ENCODE measurements at places on chromosomes 2 and 18.

DNA sequence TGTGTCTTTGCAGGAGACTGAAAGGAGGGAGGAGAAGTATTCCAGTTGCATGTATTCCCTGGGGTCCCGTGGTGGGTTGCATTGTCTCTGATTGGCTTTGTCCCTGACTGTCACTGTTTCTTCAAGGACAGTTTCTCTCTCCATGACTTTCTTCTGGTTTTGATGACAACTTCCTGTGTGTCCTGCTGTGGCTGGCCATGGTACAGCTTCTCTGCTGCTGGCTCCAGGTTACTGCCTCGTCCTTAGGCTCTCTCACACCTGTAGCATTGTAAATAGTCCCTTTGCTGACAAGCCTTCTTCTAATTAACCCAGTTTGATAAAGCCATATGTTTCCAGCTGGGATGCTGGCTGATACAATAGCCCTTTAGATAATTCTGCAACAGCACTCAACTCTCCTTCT, 129.0 kb downstream of the LPIN1 start:
- DNase-seq, result no peak

GRCh38 chr2:240983361-240983995, 14.9 kb upstream of the SNED1 start:
- peak; percentile 37 for DNase-seq

- no peak for DNase-seq
These were observed 49.5 kb upstream of the ACAA2 start for GRCh38 chr18:49862656-49863385.

GRCh38 chr18:62897153-62897552, 181.8 kb downstream of the PHLPP1 start:
- no peak for DNase-seq

DNA sequence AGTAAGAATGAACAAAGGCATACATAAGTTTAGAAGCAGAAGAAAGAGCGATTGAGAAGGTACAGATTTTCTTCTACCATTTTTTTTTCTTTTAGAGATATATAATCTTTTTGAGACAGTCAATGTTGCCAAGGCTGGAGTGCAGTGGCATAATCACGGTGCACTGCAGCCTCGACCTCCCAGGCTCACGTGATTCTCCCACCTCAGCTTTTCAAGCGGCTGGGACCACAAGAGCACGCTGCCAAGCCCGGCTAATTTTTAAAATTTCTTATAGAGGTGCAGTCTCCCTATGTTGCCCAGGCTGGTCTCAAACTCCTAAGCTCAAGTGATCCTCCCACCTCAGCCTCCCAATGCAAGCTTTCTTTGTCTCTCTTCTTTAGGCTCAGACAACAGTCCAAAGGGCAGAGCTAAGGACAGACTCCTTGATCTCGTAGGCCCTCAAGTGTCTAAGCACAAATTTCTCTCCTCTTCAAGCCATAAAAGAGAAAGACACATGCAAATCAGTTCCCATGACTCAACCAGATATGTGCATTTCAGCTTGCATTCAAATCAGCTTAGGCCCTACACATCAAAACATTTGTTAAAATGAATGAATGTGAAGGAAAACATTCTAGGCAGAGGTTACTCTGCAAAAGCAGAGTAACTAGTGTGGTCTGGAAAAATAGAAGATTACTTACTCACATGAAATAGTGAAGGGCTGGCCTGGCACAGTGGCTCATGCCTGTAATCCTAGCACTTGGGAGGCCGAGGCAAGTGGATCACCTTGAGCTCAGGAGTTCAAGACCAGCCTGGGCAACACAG, 18.0 kb downstream of the ITSN2 start:
- DNase-seq, result no peak

DNA sequence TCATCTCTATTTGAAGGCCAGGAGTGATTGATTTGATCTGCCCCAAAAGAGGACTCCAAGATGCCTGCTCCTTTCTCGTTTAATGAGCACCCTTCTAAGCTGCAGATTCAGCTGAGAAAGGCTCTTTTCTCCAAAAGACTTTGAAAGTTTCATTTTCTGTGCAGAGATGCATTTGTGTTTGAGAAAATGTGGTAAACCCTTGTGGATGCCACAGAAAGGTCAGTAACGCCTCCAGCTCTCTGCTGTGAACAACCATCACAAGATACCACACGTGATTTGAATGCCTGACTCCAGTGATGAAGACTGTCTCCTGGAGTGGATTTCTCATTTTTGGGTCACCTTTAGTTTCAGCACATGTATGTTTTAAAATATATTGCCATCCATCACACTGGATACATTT, 35.0 kb upstream of the CCDC85A start:
- no peak for DNase-seq

DNA sequence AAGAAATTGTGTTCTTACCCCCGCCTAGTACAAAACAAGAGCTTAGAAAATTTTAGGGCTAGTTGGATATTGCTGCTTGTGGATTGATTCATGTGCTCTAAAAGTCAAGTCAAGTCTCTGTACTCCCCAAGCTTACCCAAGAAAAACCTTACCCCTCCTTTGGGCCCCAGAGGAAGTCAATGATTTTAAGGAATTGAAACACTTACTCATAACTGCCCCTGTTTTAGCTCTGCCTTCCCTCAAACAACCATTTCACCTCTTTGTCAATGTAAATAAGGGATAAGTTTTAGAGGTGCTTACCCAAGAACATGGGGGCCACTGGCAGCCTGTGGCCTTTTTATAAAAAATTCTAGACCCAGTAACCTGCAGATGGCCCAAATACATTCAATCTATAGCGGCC, 136.6 kb upstream of the RMP24 start:
- no peak for DNase-seq

DNA sequence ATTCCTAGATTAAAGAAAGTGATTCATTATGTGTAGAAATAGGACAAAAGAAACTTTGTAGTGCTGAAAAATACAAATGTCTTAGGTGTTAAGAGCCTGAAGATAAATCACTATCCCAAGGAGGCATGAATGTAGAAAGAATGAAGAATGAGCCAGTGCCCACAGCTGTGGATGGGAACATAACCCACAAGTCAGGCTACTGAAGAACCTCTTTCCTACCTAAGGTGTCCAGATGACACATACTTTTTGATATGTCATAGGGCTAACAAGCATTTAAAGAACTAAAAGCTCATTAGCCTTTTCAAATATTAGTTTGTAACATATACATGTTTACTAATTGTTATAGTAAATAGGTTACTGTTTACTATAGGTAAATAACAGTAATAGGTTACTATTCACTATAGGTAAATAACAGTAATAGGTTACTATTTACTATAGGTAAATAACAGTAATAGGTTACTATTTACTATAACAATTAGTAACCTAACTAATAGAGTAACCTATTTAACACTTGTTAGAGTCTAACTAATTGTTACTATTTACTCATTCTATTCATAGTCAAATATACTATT, 275.0 kb upstream of the KYNU start:
- no peak for DNase-seq

DNA sequence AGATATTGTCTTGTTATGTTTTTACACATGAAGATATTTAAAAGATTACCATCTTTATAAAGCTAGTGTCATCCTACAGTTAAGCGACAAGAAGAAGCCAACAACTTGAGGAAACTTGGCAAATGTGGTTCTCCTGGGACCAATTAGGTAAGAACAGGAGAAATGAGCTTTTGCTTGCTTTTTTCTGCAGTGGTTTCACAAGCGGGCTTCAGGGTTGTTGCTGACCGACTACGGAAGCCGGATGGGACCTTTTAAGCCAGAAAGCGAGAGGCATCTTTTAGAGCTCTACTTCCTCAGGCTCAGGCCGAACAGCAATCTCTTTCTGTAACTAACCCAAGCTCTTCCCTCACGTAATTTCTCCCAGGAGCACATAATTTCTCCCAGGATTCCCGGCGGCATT, 256.5 kb downstream of the CNTNAP5 start:
- DNase-seq, result no peak

DNA sequence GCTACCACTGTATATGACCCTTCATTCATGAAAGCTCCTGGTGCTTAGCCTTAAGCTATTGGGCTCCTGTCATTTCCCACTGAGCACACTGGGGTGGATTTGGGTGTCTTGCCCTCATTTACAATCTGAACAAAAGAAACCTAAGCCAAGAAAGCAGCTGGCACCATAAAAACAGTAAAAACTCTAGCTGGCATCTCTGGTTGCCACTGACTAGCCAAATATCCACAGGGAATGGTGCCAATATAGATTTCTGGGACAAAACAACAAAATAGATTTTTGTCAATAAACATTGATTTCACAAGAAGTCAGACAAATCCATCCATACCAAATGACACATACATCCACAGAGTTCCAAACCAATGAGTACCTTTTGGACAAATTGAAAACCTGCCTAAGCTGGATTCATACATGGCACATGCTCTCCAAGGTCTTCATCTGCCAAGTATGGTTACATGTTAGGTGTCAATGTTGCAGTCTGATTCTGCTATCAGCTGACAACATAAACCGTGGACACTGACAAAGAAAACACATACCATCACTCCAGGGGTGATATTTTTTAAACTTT, 1081.5 kb upstream of the ZEB2 start:
- DNase-seq, result peak; percentile 3

- no peak for DNase-seq
These were observed 375.1 kb downstream of the SUCLG1 start for GRCh38 chr2:84083984-84084383.

DNA sequence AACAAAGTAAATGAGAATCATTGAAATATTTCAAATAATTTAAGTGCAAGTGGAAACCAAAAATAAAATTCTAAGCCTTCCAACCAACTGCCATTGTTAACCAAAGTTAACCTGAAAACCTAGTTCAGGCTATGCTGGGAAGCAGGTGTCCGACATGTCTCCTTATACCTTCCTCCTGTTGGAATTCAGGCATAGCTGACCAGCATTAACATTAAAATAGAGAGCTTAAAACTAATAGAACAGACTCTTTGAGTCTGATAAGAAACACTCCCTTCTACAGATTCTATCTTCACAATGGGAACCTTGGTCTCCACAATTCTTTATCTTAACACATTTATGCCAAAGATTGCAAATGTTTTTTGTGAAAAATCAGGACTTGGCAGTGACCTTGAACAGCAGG, 1004.9 kb upstream of the NRXN1 start:
- DNase-seq, result no peak

- no peak for DNase-seq
These were observed 559 bp downstream of the IMMT start for GRCh38 chr2:86194751-86195054.

- DNase-seq, result no peak
These were observed 170.6 kb upstream of the FIGN start for GRCh38 chr2:163906410-163906809.

DNA sequence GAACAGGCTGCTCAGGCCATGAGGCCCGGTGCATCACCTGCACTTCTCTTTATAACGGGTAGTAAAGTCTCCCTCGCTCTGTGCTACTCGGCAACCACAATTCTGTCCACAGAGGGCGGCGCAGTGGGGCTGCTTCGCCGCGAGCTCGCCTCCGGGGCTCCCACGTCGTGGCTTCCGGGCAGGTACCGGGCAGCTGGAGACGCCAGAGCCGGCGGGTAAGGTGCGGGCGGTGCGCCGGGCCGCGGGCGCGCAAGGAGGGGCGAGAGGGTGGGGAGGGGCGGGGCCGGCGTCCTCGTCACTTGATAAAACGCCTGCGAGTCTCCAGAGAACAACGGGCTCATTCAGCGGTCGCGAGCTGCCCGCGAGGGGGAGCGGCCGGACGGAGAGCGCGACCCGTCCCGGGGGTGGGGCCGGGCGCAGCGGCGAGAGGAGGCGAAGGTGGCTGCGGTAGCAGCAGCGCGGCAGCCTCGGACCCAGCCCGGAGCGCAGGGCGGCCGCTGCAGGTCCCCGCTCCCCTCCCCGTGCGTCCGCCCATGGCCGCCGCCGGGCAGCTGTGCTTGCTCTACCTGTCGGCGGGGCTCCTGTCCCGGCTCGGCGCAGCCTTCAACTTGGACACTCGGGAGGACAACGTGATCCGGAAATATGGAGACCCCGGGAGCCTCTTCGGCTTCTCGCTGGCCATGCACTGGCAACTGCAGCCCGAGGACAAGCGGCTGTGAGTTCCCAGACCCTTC, at the start of gene ITGA6:
Gene ITGA6 (plus strand): TSS at position 331 of the 734 bp plus-strand sequence.
- DNase-seq, result peak; percentile 36

DNA sequence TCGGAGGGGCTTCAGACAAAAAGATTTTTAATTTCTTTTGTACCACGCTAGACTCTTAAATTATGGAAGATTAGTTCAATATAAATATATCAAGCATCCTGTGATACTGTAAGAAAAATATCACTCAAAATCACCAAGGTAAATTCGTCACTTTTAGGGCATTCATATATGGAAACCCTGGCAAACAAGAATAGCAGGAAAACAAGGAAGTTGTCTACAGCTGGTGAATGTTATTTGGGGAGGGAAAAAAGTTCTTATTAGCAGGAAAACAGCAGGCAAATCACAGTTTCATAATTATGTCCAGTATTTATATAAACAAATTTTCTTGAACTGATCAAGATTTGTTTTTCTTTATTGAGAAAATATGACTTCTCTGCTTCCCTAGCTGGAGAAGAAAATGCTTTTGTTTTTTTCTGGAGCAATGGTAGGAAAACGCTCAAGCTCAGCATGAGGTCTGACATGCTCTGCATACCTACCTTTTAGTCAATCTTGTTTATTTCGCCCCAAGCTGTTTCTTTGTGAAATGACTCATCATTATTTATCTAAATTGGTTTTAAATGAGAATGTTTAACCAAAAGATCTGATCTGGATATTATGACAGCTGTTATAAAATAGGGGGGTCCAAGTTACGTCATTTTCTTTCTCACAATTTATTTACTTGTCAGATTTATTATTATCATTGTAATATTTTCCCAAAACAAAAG, 14.7 kb downstream of the LINC00305 start:
- DNase-seq, result no peak

DNA sequence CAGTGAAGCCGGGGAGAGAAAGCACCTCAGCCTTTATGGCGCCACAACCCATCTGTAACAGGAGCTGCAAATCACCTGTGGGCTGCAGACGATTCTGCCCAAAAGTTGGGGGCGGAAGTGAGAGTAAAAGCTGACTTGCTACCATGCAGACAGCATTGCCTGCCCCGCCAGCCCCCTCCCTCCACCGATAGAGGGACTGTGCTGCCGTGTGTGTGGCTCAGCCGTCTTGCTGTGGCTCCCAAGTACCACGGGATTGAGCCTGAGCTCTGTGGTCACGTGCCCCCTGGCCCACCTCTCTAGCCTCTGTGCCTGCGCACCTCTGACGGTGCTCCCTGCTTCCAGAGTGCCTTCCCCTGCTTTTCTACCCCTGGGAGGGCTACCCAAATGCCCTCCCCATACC, 79.6 kb downstream of the GLI2 start:
- no peak for DNase-seq

DNA sequence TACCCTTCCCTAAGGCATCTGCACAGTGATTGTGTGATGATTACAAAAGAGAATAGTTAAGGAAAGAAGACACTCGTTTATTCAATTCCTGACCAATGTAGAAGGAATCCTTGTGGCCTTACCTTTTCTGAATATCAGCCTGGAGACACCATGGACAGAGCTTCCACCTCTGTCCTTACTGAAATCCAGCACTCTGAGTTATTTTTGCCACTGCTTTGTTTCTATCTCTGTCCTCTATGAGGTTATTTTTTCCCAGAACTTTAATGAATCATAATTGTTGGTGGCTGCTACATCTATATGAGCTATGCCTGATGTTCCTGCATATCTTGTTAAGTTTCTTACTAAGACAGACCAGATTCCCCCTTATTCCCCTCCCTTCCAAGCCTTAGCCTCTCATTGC, 275.1 kb downstream of the SETBP1 start:
- no peak for DNase-seq

- DNase-seq, result no peak
These were observed 84.1 kb downstream of the BOD1L2 start for GRCh38 chr18:57230861-57231585.

Data from erythroblast (primary cell).